Sciatic nerve (tissue), 2 donors: ENCODE measurements at places on chromosomes 1 and 21.

DNA sequence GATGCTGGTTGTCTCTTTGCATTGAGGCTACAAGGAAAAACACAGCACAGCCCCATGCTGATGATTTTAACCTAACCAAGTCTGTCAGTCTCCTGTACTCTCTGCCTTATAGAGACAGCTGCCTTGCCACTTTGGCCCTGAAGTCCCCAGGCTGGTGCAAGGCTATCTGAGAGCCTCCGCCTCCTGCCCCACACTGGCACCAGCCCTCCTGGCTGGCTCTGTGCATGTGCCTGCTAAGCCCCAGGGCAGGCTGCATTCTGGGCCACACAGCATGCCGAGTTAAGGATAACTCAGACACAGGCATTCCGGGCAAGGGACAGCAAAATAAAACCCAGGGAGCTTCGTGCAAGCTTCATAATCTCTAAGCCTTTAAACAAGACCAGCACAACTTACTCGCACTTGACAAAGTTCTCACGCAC is 910 bp downstream of the RUNX1 start:
- DNase-seq, result no peak

- DNase-seq, result no peak
These were observed 19.2 kb upstream of the RCAN3 start for GRCh38 chr1:24483441-24483840.

- DNase-seq, result no peak
These were observed 4.8 kb downstream of the CNTN2 start for GRCh38 chr1:205047764-205048231.

- no peak for DNase-seq
These were observed 956 bp downstream of the CPLANE2 start for GRCh38 chr1:16235944-16236510.

- DNase-seq, result no peak
These were observed 369.5 kb downstream of the NTNG1 start for GRCh38 chr1:107510347-107510746.

GRCh38 chr1:223225061-223225460 is 82.0 kb upstream of the TLR5 start:
- peak; percentile 6 for DNase-seq

DNA sequence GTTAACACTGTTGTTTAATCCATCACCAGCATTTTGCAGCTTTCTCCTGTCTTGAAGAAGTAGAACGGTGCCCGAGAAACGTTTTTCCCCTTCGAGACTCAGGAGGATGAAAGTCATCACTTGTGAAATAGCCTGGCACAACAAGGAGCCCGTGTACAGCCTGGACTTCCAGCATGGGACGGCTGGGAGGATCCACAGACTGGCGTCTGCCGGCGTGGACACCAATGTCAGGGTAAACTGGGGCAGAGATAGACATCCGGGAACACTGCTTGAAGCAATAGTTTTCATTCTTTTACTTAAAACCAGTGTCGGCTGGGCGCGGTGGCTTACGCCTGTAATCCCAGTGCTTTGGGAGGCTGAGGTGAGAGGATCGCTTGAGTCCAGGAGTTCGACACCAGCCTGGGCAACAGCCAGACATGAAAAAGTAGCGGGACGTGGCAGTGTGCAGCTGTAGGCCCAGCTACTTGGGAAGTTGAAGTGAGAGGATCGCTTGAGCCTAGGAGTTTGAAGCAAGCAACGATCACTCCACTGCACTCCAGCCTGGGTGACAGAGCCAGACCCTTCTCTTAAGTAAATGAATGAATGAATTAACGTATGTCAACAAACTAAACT is 945 bp downstream of the CHAF1B start:
- no peak for DNase-seq

DNA sequence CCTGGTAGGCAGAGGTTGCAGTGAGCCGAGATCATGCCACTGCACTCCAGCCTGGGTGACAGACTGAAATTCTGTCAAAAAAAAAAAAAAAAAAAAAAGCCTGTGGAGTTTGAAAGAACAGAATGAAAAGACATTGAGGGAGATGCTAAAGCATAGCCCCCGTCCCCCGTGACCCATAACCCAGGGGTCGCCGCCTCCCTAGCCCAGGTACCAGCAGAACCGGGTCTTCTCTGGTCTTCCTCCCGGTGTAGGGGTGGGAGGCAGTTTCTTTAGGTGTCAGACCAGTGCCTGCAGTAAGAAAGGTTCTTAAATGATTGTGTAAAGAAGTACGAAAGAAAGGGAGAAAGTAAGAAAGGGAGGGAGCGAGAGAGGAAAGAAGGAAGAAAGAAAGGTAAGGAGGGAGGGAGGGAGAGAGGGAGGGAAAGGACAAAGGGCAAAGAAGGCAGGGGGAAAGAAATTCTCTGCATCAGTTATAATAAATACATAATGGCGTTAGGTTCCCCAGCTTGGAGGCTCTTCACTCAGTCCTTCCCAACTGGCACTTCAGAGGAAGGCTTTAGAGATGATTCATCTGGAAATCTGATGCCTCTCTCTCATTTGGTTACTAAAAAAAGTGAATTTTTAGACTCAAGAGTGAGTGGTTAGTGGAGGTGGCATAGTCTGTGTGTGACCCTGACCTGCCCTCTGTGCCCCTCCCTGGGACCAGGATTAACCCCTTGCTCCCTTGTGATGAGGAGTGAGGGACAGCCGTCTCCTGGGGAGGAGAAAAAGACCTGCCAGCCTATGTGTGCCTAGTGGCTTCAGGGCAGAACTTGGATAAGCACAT is 1.1 kb downstream of the IL24 start:
- no peak for DNase-seq

GRCh38 chr21:20882462-20883407 is 115.5 kb upstream of the NCAM2 start:
- peak; percentile 60 for DNase-seq

- DNase-seq, result no peak
These were observed 15.9 kb downstream of the HENMT1 start for GRCh38 chr1:108644984-108645383.

DNA sequence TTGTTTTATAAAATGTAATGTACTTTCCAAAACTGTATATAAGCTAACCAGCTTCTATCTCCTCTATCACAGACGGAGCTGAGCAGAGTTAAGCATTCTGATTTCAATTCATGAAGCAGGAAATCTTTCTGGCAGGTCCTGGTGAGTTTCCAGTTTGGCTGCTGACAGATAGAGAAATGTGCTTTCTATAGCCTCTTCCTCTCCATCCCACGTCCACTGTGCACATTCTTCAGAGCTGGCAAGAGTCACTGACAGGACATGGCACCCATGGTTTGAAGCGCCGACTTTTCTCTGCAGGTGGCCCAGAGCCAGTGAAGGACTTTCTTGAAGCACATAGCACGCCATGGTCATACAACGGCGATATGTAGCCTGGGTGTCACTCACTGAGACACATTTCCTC is 52.3 kb upstream of the POU2F1 start:
- no peak for DNase-seq

DNA sequence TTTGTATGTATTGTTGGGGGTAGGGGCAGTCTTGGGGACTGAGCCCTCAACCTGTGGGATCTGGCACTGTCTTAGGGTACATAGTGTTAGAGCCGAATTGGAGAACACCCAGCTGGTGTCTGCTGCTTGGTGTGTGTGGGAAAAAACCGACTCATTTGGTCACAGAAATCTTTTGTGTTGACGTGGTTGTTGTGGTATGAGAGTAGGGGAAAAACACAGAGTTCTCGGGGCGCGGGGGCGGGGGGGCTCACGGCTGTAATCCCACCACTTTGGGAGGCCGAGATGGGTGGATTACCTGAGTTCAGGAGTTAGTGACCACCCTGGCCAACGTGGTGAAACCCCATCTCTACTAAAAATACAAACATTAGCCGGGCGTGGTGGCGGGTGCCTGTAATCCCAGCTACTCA is 15.3 kb upstream of the SRSF10 start:
- DNase-seq, result no peak

- DNase-seq, result no peak
These were observed 153.8 kb upstream of the HMGB4 start for GRCh38 chr1:33709783-33710718.

- no peak for DNase-seq
These were observed 164.3 kb downstream of the KIF26B start for GRCh38 chr1:245319094-245319493.

GRCh38 chr1:232574889-232575762 is 54.8 kb downstream of the SIPA1L2 start:
- no peak for DNase-seq

GRCh38 chr1:97573553-97573952 is 347.3 kb downstream of the DPYD start:
- no peak for DNase-seq

- no peak for DNase-seq
These were observed 40.2 kb upstream of the PBX1 start for GRCh38 chr1:164518692-164519332.

GRCh38 chr1:156080863-156081179 is 1.4 kb downstream of the MEX3A start:
- no peak for DNase-seq

GRCh38 chr1:85692730-85693314 is 15.4 kb downstream of the ZNHIT6 start:
- DNase-seq, result no peak

GRCh38 chr1:197222025-197222685 is 45.9 kb upstream of the CRB1 start:
- DNase-seq, result no peak

GRCh38 chr1:203671047-203671446 is 44.4 kb downstream of the ATP2B4 start:
- no peak for DNase-seq

DNA sequence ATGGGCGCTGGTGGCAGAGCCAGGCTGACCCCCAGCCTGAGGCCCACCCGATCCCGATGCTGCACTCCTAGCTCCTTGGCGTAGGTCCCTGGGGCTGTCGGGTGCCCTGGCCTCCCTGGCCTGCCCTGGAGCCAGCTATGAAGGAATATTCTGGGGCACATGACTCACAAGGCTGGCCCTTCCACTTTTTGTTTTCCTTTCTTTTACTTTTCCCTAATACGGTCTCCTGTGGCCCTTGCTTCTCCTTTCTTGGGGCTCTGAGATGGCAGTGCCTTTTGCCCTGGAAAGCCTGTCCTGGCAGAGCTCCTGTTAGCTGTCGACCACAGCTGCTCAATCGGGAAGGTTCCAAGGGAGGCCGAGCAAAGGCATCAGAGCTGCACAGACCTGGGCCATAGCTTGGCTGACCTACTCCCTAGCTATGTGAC is 22.1 kb downstream of the ARHGEF10L start:
- no peak for DNase-seq

DNA sequence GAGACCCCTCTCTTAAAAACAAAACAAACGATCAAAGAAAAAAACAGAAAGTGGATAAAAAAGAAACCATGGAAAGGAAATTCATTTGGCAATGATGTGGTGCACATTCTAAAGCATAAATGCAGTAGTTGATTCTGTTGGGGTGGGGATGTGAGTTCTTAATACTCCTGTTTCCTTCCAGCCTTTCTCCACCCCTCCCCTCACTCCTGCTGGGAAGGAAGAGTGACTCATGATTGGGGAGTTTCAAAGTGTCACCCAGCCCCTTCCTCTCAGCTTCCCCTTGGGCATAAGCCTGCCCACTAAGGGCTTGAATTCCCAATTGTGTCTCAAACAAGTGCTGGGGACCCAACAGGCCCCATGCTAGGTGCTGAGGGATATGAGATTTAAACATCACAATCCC is 6.7 kb upstream of the PINK1 start:
- no peak for DNase-seq

DNA sequence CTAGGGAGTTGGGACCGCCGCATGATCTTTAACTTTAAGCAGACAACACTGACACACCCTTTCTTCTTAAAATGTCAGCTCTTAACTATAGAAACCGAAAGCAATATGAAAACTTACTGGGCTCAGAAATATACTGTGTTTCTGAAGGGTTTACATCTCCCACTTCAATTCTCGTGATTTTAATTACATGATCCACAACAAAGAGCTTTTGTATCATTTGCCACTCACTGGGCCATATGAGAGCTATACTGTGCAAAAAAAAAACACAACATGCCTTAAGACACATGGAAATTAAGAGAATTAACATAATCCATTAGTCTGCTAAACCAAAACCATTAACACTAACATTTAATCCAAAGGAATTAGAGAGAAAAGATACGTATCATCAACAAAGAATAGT is 35.0 kb upstream of the RAP1GAP start:
- no peak for DNase-seq

GRCh38 chr21:29888437-29888836 is 51.4 kb downstream of the GRIK1 start:
- DNase-seq, result no peak

GRCh38 chr1:53593758-53594380 is 134.7 kb downstream of the DMRTB1 start:
- DNase-seq, result peak; percentile 50

DNA sequence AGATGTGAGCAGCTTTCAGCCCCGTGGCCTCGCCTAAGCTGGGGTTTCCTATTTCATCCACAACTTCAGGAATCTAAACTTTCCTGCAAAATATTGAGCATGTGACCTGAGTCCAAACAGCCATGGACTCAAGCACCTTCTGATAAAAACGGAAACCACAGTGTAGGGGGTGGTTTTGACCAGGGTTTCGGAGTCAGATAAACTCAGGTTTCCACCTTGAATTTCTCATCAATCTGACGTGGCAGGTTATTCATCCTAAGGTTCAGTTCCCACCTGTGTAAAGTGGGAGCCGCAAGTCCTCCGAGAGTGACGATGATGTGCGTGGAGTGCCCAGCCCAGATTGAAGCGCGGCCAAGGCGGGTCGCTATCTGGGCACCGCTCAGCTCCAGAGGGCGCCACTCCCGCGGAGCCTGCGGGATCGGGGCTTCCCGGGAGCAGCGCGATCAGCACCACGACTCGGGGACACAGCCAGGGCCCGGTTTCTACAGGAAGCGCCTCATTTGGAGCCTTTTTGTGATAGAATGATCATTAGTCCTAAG is 871 bp upstream of the ETS2 start:
- peak; percentile 84 for DNase-seq

- DNase-seq, result no peak
These were observed 146.5 kb downstream of the LIPI start for GRCh38 chr21:14064296-14064645.

DNA sequence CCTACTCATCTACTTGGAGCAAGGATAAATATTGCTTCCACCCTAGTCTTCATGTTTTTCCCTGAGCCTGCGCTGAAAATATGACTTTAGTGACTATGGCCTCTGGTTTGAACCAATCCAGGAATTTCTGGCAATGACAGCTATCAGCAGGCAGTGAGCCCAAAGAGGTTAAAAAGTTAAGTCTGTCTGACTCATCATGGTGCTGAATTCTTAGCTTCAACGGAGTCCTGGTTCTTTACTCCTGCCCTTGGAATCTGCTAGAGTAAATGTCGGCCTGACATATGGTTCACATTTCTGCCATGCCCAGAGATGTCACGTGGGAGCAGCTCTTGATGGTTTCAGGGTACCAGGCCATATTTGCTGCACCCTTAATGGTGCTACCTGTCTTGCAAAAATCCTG is 351.6 kb upstream of the PLXNA2 start:
- no peak for DNase-seq

- peak; percentile 81 for DNase-seq
These were observed 36.4 kb upstream of the HHAT start for GRCh38 chr1:210292231-210292871.
